ENCODE measurements at places on chromosomes 16 and 17.

- DNase-seq, result peak; percentile 50
Observed at GRCh38 chr17:39926588-39927100, 757 bp downstream of the ORMDL3 start.

- DNase-seq, result no peak
Observed at GRCh38 chr17:80790021-80790765, 201.4 kb upstream of the CHMP6 start.

DNA sequence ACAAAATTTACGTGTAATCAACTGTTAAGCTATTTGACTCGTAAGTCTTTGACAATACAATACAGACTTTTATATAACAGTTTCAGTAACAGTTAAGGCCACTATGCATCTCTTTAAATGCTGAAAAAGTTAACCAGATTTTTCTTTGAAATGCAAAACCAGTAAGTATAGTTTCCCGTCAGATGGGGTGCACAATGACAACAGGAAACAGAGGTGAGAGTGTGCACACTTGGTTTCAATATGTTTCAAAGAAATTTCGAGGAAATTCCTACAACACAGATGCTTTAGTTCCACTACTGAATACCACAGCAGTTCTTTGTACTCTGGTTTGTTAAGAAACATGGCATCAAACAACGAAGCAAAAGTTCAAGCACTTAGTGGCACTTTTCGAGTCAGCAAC lies 48.4 kb downstream of the RNF157 start:
- no peak for DNase-seq

DNA sequence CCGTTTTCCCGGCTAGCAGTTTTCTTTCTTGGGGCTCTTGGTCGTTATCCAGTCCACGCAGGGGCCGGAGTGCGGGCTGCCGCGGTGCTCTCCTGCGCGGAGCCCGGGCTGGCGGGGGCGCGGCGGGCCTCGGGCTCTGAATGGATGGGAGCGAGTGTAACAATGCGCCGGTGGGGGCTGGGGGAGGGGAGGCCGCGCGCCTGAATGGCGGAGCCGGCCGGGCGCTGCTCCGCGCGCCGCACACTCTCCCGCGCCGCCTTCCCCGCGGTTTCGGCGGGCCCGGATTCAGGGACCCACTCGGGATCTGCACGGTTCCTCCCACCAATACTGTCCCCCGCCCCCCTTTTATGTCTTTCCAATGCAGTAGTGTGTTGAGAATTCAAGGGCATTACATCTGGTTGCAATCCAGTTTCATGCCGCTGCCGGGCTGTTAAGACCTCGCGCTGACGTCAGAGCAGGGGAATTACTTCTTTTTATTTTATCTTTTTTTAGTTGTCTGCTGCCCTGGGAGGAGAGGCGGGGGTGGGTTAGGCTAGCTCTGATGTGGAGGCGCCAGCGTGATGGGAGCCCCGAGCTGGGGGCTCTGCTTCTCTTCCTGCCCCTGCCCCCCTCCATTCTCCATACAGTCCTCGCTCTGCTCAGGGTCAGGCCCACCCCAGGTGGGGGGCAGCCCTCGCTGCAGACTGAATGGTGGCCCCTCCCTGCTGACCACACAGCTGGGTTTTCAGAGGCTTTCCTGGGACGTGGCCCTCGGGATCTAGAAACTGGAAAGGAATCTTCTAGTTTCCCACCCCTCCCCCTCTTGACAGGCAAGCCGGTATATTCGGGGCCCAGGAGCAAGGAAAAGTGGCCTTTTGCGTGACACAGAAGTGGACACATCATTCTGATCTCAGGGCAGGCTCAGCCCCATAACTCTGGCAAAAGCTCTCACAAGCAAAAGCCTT lies 1.8 kb downstream of the RAI1 start:
- peak; percentile 69 for DNase-seq

- DNase-seq, result no peak
Observed at GRCh38 chr17:72487731-72488494, 367.1 kb downstream of the SOX9 start.

- DNase-seq, result no peak
Observed at GRCh38 chr17:78125138-78125913, 3.2 kb downstream of the TMC6 start.

All from WERI-Rb-1 (cell line).